ENCODE measurements at places on chromosomes 3 and 15.

DNA sequence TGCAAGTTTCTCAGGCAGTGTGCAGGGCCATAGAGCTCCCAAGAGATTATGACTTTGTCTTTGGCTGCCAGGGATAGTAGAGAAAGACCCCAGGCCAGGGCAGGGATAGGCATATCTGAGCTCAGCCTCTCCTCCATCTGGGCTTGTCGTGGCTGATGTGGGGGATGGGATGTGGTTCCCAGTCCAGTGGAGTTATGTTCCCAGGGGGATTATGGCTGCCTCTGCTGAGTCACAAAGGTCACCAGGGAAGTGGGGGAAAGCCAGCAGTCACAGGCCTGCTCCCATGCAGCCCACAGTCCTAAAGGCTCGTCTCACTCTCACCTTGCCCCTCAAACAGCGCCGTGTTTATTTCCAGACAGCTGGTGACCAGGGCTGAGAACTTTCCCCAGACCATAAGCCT lies 354.9 kb downstream of the SI start:
- no peak for DNase-seq

DNA sequence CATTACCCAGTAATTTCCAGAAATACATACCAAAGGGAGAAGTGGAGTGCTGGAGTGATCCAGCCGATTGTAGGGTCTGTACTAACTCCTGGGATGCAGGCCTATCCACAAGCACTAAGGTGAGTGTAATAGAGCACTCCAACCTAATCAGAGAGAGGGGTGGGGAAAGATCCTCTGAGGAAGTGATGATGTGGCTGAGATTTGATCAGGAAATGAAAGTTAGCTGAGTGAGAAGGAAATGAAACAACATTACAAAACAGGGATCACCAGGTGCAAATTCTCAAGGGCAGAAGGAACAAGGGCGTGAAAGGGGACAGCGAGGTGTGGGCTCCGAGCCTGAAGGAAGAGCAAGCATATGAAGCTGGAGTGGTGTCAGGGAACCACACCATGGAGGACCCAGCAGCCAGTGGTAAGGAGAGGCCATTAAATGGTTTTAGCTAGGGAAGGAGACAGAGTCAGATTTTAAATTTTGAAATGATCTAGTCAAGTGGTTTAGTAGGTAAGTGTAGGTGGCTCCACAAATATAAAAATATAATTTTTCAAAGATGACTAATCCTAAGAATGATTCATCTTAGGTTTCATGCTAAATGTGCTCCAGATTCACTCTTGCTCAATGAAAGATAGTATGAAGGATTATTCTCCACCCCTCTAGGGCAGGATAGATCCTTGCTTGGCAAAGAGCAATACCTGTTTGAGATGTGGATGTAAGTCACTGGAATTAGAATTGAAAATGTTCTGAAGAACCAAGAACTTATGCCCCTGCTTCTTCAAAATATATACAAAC lies 348.7 kb downstream of the TBL1XR1 start:
- DNase-seq: no peak

DNA sequence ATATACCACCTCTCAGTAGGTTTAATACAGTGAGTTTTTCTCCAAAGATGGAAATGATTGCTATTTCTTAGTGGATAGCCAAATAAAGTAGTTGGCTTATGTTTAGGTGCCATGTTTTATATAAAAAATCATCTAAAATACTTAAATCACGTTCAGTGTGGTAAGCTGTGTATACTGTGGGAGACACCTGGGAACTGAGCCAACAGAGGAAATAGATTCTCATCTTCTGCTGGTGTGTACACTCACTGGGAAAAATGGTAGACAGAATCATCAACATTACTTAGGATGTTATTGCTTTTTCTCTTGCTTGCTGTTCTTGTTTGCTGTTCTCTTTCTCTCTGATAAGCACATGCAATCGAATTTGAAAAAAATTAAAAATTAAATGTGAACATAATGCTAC lies 112.6 kb upstream of the MB21D2 start:
- no peak for DNase-seq

- DNase-seq: no peak
Observed at GRCh38 chr3:50574444-50574831, 5.1 kb downstream of the HEMK1 start.

DNA sequence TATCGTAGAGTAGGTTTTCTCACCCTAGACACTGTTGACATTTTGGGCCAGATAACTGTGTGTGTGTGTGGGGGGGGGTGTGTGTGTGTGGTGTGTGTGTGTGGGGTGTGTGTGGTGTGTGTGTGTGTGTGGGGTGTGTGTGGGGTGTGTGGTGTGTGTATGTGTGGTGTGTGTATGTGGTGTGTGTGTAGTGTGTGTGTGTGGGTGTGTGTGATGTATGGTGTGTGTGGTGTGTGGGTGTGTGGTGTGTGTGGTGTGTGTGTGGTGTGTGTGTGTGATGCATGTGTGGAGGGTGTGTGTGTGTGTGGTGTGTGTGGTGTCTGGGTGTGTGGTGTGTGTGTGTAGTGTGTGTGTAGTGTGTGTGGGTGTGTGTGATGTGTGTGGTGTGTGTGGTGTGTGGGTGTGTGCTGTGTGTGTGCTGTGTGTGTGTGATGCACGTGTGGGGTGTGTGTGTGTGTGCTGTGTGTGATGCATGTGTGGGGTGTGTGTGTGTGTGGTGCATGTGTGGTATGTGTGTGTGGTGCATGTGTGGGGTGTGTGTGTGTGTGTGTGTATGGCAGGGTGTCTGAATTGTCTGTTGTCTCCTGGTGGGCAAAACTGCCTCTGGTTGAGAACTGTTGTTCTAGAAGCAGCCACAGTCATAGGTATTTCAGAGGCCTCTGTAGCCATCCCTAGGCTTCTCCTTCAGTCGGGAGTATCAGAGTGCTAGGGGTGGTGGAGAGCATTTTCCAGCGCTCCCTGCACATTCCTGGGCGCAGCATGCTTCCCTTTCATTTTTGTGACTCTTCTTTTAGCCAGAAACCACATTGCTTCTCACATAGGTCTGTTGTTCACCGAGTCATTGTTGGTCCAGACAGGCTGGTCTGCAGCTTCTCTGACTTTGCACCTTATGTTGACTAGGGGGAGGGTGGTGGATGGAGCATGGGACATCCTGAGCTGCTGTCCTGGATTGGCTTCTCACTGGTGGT lies 84.4 kb downstream of the THSD4 start:
- DNase-seq: no peak

GRCh38 chr3:54986294-54986693 lies 58.4 kb upstream of the LRTM1 start:
- no peak for DNase-seq

- DNase-seq: no peak
Observed at GRCh38 chr15:66789029-66790025, 87.3 kb downstream of the SMAD6 start.

- DNase-seq: no peak
Observed at GRCh38 chr15:93671387-93671943, 559.9 kb upstream of the MCTP2 start.

DNA sequence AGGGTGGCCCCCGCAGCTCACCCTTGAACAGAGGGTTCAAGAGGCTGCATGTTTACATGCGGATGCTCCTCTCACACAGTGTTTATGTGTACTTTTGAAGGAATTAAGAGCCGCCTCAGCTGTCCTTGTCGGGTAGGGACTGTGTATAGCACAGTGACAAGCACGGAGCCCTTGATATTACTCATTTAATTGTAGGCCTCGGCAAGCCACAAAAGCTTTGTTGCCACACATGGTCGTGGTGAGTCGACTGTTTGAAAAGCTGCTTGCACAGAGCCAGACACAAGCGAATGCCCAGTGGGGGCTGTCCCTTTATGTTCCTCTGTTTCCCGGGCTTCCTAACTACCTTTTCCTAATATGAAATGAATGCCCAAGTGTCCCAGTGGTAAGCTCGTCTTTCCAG lies 4.5 kb downstream of the ESYT3 start:
- DNase-seq: no peak

GRCh38 chr3:197495059-197495455 lies 60.7 kb downstream of the BDH1 start:
- DNase-seq: no peak

DNA sequence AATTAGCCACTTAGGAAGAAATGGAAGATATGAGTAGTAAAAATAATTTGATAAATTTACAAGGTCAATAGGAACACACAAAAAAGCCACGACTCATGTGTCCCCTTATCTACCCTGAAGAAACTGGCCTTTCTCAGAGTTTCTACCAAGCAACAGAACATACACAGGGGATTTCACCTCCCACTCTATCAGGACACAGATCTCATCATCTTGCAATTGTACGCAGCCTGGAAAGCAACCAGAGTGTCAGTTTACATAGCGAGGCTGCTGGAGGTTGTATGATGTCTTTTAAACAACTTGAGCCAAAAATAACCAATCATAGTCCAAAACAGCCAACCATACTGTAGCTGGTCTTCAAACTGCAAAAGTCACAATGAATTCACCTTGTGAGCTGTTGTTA lies 19.7 kb upstream of the LMOD3 start:
- no peak for DNase-seq

- peak; percentile 2 for DNase-seq
Observed at GRCh38 chr15:26971271-26972018, 464 bp downstream of the GABRG3 start.

DNA sequence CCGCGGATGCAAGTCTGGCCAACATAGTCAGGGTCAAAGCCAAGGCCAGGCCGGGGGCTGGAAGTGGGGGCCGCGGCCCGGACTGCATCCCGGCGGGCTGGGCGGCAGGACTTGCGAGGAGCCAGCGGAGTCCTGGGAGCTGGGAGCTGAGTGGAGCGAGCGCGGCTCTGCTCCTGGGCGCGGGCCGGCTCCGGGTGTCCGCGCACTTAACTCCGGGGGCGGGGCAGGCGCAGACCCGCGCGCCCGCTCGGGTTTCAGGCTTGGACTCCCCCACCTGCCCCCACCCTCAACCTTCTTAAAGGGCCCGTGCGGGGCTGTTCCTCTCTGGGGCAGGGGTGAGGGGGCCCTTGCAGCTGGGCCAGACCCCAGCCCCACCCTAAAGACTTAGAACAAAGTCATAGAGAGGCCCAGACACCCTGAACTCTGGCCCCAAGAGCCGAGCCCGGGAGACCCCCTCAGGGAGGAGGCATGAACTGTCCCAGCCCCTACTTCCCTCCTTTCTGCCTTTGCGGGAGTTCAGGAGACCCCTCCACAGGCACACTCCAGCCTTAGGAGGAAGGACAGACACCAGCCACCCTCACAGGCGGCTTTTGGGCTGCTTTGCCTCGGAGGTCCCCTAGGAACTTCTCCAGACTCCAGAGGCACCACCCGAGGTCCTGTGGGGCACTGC lies at the start of gene CSPG4:
CSPG4 (minus strand) TSS at position 181 of the 670 bp plus-strand sequence; CDS start at position 88, 93 bp downstream.
- DNase-seq: no peak

- DNase-seq: no peak
Observed at GRCh38 chr3:77072232-77072631, 32.3 kb downstream of the ROBO2 start.

DNA sequence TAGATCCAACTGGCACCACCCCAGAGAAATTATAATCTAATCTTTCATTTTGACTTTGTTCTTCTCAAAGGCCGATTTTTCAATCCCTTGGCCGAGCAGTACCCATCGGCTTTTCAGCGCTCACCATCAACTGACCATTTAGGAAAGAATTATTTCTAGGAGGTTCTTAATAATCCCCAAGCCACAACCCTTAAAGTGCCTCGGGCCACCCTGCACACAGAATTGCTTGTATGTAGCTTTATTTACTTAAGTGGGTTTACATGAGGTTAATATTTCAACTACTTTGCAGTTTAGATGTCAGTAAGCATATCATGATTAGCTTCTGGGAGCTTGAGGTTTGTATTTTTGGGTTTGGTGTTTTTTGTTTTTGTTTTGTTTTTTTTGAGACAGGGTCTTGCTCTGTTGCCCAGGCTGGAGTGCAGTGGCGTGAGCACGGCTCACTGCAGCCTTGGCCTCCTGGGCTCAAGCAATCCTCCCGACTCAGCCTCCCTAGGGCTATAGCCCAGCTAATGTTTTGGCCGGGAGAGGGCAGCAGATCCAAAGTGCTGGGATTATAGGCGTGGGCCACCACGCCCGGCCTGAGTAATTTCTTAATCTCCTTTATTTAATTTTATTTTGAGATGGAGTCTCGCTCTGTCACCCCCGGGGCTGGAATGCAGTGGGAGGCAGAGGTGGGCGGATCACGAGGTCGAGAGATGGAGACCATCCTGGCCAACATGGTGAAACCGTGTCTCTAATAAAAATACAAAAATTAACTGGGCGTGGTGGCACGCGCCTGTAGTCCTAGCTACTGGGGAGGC lies 801 bp upstream of the CDAN1 start:
- DNase-seq: no peak

DNA sequence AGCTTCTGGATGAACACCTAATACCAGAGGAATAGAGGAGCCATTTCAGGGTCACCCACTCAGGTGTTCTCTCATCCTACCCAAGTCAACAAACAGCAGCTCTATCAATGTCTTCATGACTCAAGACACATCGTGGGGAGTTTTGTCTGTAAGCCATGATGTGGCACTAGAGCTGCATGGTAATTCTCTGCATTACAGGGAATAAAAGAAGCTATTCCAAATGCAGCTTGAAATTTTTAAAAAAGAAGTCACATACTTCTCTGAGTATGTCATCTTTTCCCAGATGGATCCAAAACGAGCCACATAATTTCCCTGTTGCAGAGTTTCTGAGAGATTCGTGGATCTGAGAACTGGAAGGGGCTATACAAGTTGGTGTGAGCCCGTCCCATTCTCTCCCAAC lies 6.1 kb upstream of the THSD4 start:
- no peak for DNase-seq

DNA sequence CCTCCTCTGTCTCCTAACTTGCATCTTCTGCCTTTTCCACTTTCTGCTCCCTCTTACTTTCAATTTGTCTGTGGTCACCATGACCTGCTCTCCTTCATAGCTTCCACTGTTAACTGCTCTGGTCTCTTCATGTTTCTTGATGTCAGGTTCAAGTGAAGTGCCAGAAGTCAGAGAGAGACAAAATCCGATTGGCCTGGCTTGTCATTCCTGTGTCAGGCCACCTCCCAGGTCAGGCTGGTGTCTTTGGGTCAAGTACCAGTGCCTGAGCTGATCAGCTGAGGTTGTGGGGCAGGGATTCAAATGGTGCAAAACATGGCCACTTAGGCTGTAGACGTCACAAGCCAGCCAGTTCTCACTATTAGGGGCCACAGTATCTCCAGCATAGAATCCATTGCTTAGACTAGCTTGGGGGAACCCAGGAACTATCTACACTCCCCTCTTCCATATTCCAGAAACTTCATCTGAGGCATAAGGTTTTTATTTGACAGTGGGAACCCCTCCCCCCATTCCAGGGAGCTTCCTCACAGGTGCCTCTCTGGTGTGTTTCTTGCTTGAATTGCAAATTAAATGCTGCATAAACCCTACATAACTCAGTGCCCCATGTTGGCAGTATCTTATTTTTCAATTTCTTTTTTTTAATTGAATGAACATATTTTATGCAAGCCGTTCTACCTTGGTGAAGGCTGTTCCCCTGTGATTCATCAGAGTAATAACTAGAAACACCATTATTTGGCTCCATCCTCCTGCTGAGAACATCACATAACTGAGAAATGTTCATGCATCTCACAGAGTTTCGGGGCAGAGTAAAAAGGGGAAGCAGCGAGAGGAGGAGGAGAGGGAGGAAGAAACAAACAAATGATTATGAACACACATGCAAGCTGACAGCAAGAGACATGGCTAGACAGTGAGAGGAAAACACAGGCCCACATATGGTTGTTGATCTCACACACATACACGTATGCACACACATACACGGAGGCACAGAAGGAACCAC lies 175.8 kb downstream of the TLE3 start:
- no peak for DNase-seq
